ENCODE measurements at places on chromosomes 7 and 10. TPM values are rescaled to one million over a fixed set of nuclear protein-coding genes. Genes with fewer than 3 reads are reported as not detected.

Gene AKR1D1
- total RNA-seq: not detected

Gene CLRN3
- 0.84 TPM for total RNA-seq

Gene MYO1G
- total RNA-seq: 1.7 TPM

Gene HOXA9
- 0.13 TPM for total RNA-seq

Gene GPR26
- total RNA-seq: not detected

Gene CPXM2
- total RNA-seq: 2.3 TPM

Gene GOLGA7B
- total RNA-seq: 7.8 TPM

Gene COBL
- 16.6 TPM for total RNA-seq

Gene ZFAND2A
- 8.6 TPM for total RNA-seq

Gene GOT1
- total RNA-seq: 17.0 TPM

Gene AMPH
- 0.91 TPM for total RNA-seq

GRCh38 chr7:27173511-27173955, 587 bp downstream of the HOXA10 start:
- no peak for DNase-seq

- no peak for DNase-seq
Observed at GRCh38 chr7:79268730-79269129, 184.7 kb downstream of the MAGI2 start.

DNA sequence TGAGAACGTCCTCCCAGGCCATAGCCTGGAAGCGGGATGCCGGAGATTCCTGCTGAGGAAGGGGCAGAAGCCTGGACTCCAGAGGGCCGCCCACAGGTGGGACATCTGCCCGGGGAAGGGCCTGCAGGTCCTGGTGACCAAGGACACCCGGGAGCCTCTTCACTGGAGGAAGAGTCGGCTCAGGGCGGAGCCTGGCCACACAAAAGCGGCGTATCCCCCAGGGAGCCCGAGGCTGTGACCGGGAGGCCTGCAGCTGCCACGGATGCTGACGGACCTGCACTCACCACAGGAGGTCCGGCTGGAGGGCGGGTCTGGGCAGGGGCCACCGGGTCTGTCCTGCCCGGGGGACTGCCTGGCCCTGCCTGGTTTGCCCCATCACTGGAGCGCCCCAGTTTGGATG, 15.5 kb upstream of the ADGRA1 start:
- no peak for DNase-seq

DNA sequence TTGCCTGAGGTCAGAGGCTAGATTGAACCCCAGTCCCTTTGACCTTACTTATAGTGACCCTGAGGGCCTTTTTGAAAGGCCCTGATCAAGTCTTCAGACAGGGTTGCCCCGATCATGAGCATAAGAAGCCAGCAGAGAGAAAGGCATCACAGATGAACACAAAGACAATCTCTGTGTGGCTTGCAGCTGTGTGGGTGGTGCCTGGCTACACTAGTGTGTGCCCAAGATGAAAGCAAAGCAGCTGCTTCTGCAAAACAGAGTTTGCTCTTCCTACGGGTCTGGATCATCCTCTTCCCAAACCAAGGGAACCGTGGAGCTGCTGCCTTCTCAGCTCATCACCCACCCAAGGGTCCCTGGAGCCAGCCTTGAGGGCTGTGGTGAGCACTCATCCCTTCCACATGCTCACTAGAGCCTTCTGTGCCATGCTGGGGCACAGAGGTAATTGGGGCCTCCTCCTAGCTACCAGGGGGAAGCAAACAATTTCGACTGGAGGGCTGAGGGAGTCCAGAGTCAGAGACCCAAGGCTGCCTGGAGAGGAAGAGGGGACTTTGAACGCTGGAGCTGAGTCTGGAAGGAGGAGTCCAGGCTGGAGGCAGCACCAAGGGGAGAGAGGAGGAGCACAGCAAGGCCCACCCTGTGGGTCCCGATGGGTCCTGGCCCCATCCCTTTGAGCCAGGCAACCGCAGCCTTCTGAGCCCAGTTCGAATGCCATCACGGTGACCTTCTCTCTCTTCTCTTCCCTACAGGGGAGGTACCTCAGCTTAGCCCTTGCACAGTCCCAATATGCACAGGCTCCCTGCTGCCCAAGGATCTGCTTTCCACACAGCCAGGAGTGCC, 42.3 kb downstream of the ANTXRL start:
- DNase-seq: no peak

- DNase-seq: no peak
Observed at GRCh38 chr10:17113889-17114540, 15.6 kb downstream of the CUBN start.

- DNase-seq: no peak
Observed at GRCh38 chr7:40918701-40919271, 784.0 kb downstream of the SUGCT start.

DNA sequence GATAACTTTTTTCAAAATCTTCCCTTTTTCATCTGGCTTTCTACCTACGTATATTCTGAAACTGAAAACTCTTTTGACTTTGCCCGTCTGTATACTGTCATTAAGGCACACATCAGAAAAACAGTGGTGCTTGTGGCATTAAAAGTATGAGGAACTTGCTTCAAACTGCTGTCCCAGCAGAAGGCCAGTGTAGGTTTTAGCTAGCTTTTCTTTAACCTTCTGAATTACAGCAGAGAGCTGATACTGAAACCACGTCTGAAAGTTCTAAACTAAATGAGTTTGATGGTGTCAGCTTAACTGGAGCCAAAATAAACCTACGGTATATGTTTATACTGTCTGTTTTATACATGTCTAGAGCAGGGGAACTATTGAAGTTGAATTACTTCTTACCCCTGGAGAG, 283.4 kb downstream of the TFEC start:
- no peak for DNase-seq

DNA sequence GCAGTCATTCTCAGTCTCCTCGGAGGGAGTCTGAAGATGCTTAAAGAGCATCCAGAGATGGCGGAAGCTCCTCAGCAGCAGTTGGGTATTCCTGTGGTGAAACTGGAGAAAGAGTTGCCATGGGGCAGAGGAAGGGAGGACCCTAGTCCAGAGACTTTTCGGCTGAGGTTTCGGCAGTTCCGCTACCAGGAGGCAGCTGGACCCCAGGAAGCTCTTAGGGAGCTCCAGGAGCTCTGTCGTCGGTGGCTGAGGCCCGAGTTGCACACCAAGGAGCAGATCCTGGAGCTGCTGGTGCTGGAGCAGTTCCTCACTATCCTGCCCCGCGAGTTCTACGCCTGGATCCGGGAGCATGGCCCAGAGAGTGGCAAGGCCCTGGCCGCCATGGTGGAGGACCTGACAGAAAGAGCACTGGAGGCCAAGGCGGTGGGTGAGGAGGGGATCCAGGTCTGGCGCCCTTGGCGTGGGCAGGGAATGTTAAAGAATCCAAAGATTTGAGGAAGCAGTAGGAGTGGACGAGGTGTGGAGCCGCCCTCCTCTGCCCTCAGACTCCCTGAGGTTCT, 2.9 kb downstream of the ZSCAN25 start:
- no peak for DNase-seq

GRCh38 chr10:131859341-131860020, 41.3 kb upstream of the PPP2R2D start:
- DNase-seq: no peak

DNA sequence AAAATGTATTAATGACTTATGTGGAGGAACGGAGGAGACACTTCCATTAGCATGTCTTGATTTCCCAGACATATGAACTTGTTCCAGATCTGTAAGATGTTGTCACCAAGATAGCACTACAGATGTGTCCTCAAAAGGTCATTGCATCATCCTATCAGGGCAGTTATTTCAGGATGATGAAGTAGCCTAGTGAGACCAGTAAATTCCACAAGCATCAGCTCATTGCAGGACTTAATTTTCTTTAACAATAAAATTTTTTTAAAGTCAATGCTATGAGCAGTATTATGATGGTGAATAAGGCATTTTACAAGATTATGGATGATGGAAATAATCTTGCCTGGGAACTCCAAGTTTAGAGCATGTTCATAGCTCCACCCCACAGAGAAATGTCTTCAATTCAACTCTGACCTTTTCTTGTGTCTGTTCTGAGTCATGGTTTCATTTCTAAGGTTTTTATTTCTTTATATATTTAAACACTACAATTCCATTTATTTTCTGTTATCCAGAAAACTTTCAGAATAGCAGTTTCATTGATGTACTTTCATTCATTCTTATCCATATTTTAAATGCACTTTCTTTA, 1203.3 kb upstream of the CELF2 start:
- no peak for DNase-seq

DNA sequence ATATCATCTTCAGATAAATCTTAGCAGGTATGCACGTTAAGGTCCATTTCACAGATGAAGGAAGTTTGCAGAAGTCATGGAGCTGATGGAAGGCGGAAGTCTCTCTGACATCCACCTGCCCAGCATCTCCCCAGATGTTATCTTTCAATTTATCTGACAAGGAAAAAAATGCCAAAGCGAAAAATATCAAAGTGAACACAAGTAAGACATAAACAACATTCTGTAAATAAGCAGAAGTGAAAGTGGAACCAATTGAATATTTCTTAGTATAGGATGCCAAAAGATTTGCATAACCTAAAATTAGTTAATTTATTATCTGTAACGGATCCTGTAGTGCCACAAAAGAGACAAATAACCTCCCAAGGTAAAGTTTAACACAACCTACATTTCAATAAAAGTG, 73.6 kb upstream of the NEBL start:
- no peak for DNase-seq

DNA sequence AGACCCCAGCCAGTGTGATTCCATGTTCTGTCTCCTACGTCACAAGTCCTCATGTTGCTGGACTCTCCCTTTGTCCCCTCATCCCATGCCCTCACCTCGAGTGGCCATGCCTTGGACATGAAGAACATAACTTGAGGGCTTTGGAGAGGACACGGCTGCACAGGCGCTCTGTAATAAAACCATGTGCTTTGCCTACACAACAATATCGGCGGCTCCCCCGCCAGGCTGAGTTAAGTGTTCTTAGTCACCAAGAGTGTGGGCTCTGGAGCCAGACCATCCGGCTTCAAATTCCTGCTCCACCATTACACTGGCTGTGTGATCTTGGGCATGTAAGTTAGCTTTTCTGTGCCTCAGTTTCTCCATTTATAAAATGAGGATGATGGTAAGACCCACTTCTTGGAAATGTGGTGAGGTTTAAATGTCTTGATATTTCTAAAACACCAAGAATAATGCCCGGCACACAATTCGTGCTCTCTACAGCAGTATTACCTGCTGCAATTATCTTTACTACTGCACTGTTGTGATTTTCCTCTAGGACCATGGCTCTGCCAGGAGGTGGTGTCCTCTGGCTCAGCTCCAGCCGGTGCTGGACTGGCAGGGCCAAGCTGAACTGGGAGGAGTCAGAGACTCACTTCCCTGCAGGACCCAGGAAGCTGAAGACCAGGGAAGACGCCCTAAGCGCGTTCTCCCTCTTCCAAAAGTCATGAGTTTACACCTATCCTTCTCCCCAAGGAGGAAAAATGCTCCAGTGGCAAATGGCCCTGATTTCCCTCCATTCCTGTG, 15.7 kb downstream of the SLIT1 start:
- DNase-seq: peak; percentile 77

DNA sequence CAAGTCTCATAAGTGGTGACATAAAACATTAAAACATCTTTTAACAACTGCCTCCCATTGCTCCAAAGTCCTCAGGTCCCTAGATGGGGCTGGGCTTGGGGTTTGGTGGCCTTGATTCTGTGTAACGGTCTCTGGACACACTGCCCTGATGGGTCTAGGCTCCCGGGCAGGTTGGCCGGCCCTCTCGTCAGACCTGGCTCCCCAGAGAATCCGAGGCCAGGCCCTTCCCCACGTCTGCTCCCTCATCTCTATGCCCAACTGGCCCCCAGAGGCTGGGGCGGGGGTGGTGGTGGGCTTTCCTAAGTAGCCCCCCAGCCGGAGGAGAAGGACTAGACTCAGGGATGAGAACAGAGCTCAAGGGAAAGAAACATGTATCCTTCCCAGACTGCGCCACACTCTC, 31.5 kb upstream of the EFCAB10 start:
- DNase-seq: no peak

GRCh38 chr10:28215930-28216329, 86.9 kb downstream of the MPP7 start:
- no peak for DNase-seq

GRCh38 chr10:43596546-43596945, 9.7 kb upstream of the ZNF485 start:
- no peak for DNase-seq

DNA sequence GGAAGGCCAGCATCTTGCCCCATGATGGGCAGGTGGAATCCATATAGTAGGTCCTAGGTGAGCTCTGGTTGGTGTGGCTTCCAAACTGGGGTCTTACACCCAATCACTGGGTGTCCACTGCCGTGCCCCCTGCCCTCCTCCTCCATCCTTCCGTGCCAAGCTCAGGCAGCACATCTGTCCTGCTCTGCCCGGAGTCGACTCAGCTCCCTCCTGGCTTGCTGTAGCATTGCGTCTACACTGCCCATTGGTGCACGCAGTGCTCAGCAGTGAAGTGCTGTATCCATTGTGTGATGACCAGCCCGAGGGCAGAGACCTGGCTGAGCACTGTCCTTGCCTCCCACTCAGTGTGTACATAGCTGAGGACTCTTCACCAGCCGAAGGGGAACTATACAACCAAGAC, 148.4 kb downstream of the ADAM12 start:
- no peak for DNase-seq

DNA sequence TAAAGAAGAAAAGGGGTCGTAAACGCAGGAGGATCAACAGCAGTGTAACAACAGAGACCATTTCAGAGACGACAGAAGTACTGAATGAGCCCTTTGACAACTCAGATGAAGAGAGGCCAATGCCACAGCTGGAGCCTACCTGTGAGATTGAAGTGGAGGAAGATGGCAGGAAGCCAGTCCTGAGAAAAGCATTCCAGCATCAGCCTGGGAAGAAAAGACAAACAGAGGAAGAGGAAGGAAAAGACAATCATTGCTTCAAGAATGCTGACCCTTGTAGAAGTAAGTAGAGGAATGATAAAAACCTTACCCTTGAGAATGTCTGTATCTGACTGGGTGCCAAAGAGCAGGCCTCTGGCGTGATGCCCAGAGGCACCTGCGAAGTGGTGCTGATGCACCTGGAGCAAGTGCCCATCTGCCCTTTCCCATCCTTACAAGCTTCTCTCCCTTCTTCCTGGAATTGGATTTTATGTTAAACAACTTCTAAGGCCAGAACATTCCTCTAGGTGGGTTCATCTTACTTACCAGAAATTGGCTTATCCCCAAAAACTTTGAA, 86.4 kb upstream of the SAMD8 start:
- no peak for DNase-seq
